ENCODE measurements at places on chromosomes 4 and X.

DNA sequence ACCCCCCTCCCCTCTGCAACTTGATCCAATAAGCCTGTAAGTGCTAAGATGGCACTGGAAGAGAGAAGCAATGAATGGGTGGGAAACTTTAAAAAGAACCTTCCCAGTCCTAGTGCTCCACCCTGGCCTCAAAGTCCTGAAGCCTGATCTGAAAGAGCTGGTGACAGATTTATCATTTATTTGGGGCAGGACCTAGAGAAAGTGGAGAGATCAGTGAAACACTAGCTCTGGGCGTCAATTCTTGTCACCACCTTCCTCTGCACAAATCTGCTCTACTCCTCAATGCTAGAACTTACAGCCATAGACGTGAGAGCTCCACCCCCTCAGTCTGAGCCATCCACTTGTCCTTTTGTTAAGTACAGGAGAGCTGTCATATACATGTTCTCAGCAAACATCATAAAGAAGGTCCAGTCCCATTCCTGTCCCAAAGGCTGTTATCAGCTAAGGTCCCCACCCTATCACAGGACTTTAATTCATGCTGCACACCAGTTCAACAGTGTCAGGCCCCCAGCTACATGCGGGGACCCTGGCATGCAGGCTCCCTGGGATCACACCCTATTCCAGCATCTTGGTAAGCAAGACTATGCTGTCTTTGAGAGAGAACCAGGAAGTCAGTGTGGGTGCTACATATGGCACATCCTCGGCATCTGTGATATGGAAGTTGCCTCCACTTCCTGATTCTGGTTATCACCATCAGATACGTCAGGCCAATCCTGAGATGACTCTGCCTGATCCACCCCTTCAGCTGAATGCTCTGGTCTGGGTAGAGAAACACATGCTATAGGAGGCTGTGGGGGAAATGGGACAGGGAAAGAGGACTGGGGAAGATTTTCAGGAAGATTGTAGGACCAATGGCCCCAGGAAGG is 2.3 kb downstream of the P2RY4 start:
- no peak for DNase-seq

DNA sequence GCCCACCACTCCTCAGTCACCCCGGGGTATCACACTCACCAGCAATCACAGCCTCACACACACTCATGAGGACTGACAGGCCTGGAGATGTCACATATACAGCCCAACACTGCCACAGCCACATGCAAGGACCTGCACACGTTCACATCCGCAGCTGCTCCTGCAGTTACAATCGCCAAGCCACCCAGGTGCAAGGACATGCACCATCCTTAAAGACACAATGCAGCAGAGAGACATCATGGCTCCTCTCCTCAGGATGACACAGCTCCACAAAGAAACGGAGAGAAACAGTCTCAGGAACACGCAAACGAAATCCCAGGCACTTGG is 1.1 kb downstream of the PCSK1N start:
- DNase-seq = no peak

DNA sequence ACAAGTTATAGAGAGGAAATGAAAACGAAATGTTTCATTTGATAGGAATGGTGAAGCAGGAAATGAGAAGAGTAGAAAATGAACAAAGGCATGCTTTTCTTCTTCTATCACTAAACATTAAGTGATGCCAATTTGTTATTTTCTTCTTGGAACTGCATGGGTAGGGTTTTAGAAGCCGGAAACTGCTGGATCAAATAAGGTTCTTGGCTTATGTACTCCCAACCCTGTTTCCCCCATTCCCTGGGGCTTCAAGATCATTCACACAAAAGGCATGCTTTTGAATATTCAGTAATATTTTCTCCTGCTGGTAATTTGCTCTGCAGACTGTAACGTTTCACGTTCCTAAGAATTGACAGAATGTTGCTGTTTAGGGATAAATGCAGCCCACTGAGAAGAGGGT is 224.1 kb downstream of the NLGN4X start:
- no peak for DNase-seq

- no peak for DNase-seq
Measured at GRCh38 chr4:184895012-184895695, 69.4 kb upstream of the ACSL1 start.

DNA sequence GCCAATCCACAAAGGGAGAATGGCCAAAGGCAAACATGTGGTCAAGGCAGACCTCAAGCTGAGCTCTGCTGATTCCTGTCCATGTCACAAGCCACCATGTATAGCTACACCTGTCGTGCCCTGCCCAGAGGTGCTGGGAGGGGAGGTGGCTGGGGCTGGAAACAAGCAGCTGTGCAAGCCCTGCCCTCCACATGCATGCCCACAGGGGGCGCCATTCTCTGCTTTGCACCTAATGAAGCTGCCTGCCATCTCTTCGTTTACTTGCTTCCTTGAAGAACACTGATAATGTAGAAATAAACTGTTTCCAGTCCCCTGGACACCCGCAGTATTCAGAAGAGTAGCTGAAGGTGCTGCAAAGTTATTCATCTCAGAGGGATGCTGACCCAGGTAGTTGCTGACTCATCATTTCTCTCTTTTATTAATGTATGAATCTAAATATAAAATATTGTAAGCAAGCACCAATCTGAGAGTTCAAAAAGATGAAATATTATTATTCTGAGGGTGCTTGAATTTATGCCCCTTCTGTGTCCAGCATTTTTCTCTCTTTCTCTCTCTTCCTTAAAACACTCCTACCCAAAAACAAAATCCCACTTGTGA is 278.6 kb downstream of the ADGRA3 start:
- no peak for DNase-seq

DNA sequence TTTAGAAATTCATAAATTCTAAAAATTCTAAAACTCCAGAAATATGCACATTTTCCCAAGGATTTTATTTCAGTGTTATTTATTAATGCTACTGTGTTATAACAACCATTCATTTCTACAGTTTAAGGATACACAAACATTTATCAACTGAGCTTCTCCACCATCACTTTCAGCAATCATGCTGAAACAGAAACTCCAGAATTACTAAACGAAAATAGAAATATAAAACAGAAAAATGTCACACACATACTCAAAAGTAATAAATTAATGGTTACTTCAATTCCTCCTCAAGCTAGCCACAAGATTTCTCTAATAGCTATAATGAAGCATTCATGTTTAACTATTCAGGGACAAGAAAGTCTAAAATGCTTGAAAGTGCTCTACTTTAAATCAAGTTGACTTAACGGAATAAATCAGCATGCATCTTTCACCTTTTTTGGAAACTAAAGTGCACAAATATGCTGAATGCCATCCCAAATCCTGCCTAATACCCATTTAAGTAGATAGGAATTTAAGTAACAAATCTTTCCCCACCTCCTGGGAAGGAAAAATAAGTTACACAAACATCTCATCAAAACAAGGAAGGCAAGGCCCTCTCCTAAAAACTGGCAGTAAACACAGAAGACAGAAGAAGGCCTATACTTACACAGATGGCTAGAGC is 563 bp downstream of the FAM13A start:
- DNase-seq = no peak

DNA sequence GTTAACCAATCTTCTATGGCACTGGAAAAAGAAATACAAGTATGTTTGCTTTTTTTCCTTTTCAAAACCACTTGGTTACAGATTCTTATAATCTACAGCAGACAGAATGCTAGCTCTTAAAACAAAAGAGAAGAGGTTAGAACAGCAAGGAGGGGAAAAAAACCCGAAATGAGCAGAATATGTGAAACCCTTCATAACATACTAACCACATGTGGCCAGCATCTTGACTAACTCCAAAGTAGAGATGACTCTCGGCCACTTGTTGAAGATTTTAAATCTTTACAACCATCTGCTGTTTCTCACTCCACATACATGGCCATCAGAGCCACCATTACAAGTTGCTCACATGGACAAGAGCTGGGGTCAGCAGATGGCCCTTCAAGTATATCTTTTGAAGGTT is 100.3 kb downstream of the PAPSS1 start:
- DNase-seq = no peak

- DNase-seq = no peak
Measured at GRCh38 chrX:12657433-12657832, 133.8 kb upstream of the PRPS2 start.

GRCh38 chr4:20292739-20293138 is 41.0 kb downstream of the SLIT2 start:
- DNase-seq = no peak

GRCh38 chr4:73847526-73848182 is 5.4 kb upstream of the PF4V1 start:
- no peak for DNase-seq

DNA sequence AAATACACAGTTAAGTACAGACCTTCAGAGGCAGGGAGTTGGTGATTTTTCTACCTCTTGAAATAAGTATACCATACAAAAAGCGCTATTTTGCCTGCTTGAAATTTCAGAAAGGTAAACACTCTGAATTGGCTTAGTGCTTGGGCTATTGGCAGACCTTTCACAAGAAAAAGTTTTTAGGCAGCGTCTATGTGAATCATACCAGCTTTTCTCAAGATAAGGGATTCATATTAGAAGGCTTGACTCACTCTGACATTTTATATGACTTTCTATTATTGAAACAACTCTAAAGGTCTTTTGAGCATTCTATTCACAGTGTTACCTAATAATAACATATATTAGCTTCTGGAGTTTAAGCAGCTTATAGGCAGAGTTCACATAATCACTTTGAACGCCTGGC is 286.4 kb upstream of the FAT1 start:
- no peak for DNase-seq

GRCh38 chr4:93722446-93722845 is 106.1 kb upstream of the ATOH1 start:
- no peak for DNase-seq

DNA sequence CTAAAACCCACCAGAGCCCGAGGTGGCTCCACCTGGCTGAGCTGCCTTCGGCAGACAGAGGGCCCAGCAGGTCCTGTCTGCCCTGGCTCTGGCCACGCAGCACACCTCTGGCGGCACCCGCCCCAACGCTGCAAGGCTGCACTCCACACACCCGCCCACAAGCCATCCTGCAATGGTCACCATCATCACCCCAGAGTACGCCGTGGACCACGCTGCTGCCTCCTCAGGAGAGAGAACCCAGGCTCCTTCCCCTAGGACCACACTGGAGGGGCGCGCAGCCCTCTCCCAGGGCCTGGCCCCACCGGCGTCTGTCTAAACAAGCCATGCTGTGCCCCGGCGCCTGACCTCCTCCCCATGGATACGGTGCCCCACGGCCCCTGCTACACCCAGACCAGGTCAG is 39.6 kb upstream of the CPLX1 start:
- no peak for DNase-seq

- no peak for DNase-seq
Measured at GRCh38 chr4:159410076-159410777, 307.3 kb downstream of the RAPGEF2 start.

DNA sequence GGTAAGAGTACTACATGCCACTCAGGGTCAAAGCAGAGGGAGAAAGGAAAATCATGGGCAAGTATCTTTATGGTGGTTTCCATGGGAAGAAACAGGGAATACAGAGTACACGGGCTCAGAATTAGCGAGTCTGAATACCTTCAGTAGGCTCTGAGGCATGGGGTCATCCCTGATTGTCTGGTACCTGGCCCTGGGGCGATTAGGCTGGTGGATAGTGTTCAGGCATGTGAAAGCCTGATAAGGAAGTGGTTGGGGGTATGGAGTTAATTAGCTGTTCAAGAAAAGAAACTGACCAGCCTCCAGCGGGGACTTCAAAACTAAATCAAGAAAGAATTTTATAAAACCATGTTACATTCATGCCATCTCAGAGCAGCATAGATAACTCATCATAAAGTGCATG is 518.8 kb downstream of the RAB28 start:
- DNase-seq = no peak

GRCh38 chr4:7300711-7301095 is 108.4 kb downstream of the SORCS2 start:
- no peak for DNase-seq

GRCh38 chr4:151537687-151538086 is 128.7 kb downstream of the FHIP1A start:
- DNase-seq = no peak

- no peak for DNase-seq
Measured at GRCh38 chr4:14178421-14178820, 550.9 kb upstream of the BOD1L1 start.

DNA sequence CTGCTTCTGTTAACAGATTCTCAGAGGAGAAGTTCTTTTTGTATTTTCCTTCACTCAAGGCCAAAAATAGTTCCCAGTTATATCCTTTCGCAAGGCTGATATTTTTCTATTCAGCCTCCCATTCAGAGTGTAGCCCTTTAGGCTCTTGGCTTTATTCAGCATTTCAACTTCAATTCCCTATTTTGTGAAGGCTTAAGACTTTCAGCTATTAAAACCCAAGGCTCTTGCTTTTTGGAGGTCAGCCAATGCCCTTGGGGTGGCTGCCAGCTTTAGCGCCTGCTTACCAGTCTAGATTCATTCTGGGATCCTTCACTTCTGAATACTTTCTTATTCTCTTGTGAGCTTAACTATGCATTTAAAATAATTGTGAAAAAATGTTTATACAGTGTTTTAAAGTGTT is 57.3 kb upstream of the ADGRA3 start:
- no peak for DNase-seq

DNA sequence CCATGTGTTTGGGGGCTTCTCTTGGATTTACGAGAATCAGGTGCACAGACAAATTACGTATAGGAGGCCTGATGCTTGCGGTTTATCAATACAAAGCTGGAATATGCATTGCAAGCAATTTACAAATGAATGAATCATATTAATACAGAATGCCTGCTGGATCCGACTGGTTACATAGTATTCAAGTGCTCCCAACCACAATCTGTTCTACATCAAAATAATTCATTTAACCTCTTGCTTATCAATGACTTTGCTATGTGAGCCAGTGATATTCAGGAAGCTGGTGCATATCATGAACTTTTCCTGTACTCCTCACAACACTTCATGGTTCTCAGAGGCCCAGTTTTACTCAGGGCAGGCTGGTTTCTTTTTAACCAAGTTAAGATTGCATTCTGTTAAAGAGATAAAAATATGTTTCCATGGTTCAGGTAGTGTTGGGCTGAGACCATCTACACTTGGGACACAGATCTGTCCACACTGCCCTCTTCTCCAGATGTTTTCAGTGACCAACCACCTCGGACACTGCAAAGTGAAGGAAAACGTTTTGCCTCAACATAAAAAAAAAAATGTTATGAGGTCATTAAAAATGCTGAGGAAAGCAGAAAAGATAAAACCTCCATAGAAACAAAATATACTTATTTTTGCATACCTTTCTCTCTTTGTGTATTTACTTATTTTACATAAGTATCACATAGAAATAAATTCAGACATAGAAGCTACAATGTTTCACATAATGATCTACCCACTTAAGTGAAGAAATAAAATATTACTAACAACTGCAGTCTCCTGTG is 200.1 kb upstream of the VCX3A start:
- no peak for DNase-seq

- DNase-seq = no peak
Measured at GRCh38 chr4:75321484-75321883, 192.7 kb downstream of the RCHY1 start.

- no peak for DNase-seq
Measured at GRCh38 chr4:103397541-103397940, 199.4 kb upstream of the CENPE start.

DNA sequence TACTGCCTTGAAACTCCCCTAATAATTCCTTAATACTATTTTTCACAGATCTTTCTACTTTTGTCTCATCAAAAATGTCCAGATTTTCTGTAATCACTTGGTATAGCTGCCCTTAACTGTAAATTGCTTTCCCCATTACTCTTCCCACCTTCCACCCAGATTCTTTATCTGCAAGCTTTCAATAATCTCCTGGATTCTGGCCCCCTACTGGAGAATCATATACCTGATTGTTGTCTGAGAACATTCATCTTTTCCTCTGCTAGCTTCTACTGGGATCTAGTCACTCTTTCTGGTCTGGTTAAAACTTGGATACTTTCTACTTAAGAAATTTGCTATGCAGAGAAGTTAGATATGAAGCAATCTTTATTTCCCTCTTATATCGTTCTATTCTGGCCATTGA is 552.6 kb downstream of the PCDH19 start:
- DNase-seq = no peak

Data from central memory CD8-positive, alpha-beta T cell (primary cell).